ENCODE measurements at places on chromosomes 2 and 18. TPM values are rescaled to one million over a fixed set of nuclear protein-coding genes. Genes with fewer than 3 reads are reported as not detected.

The RBM43 gene
- total RNA-seq, result 4.5 TPM

The COL5A2 gene
- 0.53 TPM for total RNA-seq

The SLC19A3 gene
- total RNA-seq, result not detected

The PLCD4 gene
- total RNA-seq, result not detected

The AOX1 gene
- total RNA-seq, result 0.17 TPM

The ALK gene
- total RNA-seq, result not detected

The AMER3 gene
- not detected for total RNA-seq

The CYP27A1 gene
- total RNA-seq, result 0.24 TPM

The CERKL gene
- not detected for total RNA-seq

The TCF23 gene
- not detected for total RNA-seq

The PRKAG3 gene
- total RNA-seq, result not detected

The NXPH2 gene
- not detected for total RNA-seq

The PTH2R gene
- total RNA-seq, result not detected

The UPP2 gene
- not detected for total RNA-seq

The NPHP1 gene
- total RNA-seq, result 0.36 TPM

The ZNF521 gene
- total RNA-seq, result 1.8 TPM

The EPB41L3 gene
- total RNA-seq, result not detected

The CRYGD gene
- not detected for total RNA-seq

The IL1B gene
- total RNA-seq, result 1.8 TPM

The GALR1 gene
- total RNA-seq, result not detected

The MAP2 gene
- not detected for total RNA-seq
